ENCODE measurements at places on chromosomes 7 and 10. TPM values are rescaled to one million over a fixed set of nuclear protein-coding genes. Genes with fewer than 3 reads are reported as not detected.
A peak's percentile ranks its signal among the peaks of the same experiment; 100 is the strongest.

GRCh38 chr10:5933909-5934546 is 43.3 kb downstream of the IL15RA start:
- DNase-seq = no peak
- no peaks in the 10 kb centered on the region for H3K27me3 ChIP-seq
- H3K4me1 ChIP-seq = no peaks in the 10 kb centered on the region
- no peak overlapping the region for H3K27ac ChIP-seq

Gene CPA1
- total RNA-seq = not detected

GRCh38 chr7:131955679-131956078 is 399.3 kb upstream of the PODXL start:
- no peaks in the 10 kb centered on the region for H3K36me3 ChIP-seq
- H3K27me3 ChIP-seq = no peaks in the 10 kb centered on the region
- DNase-seq = no peak
- no peak overlapping the region for H3K4me3 ChIP-seq

DNA sequence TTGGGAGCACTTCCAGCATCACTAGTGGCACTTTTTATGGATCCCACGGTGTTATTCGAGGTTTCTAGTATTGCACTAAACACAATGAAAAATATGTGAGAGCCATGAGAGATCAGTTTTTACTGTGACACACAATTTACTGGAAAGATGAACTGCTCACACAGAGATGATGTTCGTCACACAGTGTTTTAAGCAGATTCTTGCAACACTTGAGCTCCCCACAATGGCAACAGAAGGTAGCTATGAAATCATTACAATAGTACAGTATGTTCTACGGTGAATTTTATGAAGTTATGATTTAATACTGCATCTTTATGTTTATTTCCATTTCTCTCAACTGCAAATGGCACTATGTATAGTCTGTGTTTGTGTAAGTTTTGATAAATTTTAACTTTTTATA is 27.4 kb upstream of the ENTPD1 start:
- H3K27me3 ChIP-seq = no peaks in the 10 kb centered on the region
- H3K4me1 ChIP-seq = no peaks in the 10 kb centered on the region
- no peak overlapping the region for H3K27ac ChIP-seq

GRCh38 chr7:91630581-91631380 is 249.7 kb downstream of the MTERF1 start:
- DNase-seq = no peak
- no peaks in the 10 kb centered on the region for H3K36me3 ChIP-seq
- H3K4me3 ChIP-seq = no peak overlapping the region
- no peaks in the 10 kb centered on the region for H3K27me3 ChIP-seq
- no peak overlapping the region for H3K27ac ChIP-seq

GRCh38 chr7:90225601-90226000 is 14.1 kb downstream of the STEAP2 start:
- H3K27ac ChIP-seq = no peak overlapping the region
- H3K27me3 ChIP-seq = no peaks in the 10 kb centered on the region
- DNase-seq = no peak
- no peaks in the 10 kb centered on the region for H3K4me1 ChIP-seq

DNA sequence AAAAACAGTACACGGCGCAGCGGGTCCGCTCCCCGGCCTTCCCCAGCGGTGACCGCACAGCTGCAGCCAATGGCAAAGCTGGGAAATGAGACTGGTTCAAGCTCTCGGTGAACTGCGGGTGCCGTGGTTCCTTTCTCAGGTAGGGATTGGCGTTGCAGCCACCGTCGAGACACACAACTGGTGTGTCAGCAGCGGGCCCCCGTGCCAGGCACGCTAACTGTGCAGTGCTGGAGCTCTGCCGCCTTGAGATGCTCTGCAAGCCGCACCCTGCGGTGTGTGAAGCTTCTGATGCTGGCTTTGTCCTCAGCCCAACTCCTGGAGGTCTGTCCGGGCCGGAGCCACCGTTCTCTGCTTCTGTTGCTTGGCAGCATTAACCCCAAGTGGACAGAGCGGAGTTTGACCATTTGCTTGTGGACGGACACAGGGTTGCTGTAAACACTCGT is 20.6 kb upstream of the NKX6-2 start:
- no peaks in the 10 kb centered on the region for H3K36me3 ChIP-seq
- no peak for DNase-seq
- H3K27me3 ChIP-seq = no peaks in the 10 kb centered on the region
- H3K4me3 ChIP-seq = no peak overlapping the region
- no peaks in the 10 kb centered on the region for H3K4me1 ChIP-seq
- H3K27ac ChIP-seq = no peak overlapping the region

- no peak for DNase-seq
- no peaks in the 10 kb centered on the region for H3K27me3 ChIP-seq
- H3K27ac ChIP-seq = no peak overlapping the region
- H3K36me3 ChIP-seq = no peaks in the 10 kb centered on the region
- peaks cover 4% of the 10 kb centered on the region for H3K4me1 ChIP-seq
- H3K4me3 ChIP-seq = peak overlapping the region; percentile 72
Observed at GRCh38 chr7:129143724-129144094, 798 bp upstream of the TSPAN33 start.

- peaks cover 33% of the 10 kb centered on the region for H3K36me3 ChIP-seq
- H3K27ac ChIP-seq = no peak overlapping the region
- H3K4me3 ChIP-seq = no peak overlapping the region
Observed at GRCh38 chr7:17863095-17863808, 77.0 kb downstream of the SNX13 start.

GRCh38 chr7:29457565-29458011 is 106.0 kb upstream of the PRR15 start:
- DNase-seq = no peak
- no peak overlapping the region for H3K27ac ChIP-seq
- H3K36me3 ChIP-seq = no peaks in the 10 kb centered on the region
- H3K4me1 ChIP-seq = no peaks in the 10 kb centered on the region
- no peak overlapping the region for H3K4me3 ChIP-seq

DNA sequence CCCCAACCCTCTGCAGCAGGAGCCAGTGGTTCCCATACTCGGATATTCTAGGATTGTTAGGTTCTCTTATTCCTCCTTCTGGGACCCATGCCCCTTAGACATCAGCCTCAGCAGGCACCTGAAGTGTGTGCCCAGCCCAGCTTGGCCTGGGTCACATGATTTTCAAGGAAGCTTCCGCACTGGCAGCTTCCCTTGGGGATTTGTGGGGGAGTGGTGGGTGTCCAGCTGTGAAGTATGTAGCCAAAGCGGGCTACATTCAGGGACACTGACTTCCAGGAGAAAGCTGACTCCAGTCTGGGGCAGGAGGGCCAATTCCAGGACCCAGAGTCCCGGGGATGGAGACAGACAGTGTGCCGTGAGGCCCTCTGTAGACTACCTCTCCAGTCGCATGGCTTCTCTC is 1.3 kb downstream of the LDB1 start:
- peaks cover 30% of the 10 kb centered on the region for H3K4me1 ChIP-seq
- H3K27ac ChIP-seq = peak overlapping the region; percentile 98
- no peaks in the 10 kb centered on the region for H3K36me3 ChIP-seq
- DNase-seq = peak; percentile 73

DNA sequence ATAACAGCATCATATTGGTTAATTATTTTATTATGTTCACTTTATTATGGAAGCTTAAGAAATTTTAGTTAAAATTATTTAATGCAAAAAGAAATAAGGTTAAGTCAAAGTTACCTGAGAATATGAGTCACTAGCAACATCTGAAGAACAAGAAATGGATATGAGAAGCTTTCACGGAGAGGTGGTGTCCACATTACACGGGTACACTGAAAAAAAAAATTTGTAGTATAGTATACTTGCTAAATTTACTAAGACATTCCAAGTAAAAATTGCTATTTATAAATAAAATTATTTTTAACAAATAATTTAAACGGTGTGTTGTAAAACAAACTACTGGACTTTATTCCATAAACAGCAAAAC is 63.9 kb downstream of the DPY19L1 start:
- H3K27ac ChIP-seq = no peak overlapping the region
- no peaks in the 10 kb centered on the region for H3K27me3 ChIP-seq
- DNase-seq = no peak
- H3K36me3 ChIP-seq = peaks cover 12% of the 10 kb centered on the region
- H3K4me3 ChIP-seq = no peak overlapping the region
- no peaks in the 10 kb centered on the region for H3K4me1 ChIP-seq

Gene GNAT3
- total RNA-seq = not detected

GRCh38 chr7:106717955-106718871 is 57.3 kb upstream of the CCDC71L start:
- peak overlapping the region; percentile 20 for H3K27ac ChIP-seq
- no peak for DNase-seq
- no peaks in the 10 kb centered on the region for H3K27me3 ChIP-seq
- H3K4me1 ChIP-seq = no peaks in the 10 kb centered on the region

DNA sequence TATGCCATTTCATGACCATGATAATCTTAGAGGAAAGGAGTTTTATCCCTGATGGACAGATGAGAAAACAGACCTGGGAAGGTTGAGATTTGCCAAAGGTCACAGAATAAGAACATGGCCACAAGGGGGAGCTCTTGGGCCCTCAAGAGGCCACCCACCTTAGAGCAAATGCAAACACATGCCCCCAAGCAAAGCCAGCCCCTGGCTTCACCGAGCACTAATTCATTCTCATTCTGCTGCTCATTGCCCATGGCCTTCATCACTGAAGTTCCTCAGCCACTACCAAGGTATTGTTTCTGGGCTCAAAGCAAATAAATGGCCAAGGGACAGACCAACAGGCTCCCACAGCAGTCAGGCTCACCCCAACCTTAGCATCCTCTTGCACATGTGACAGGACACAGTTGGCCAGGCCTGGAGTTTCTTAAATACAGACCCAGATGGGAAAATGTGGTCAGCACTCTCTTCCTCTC is 44.2 kb downstream of the PDLIM1 start:
- H3K4me3 ChIP-seq = no peak overlapping the region
- peaks cover 37% of the 10 kb centered on the region for H3K36me3 ChIP-seq
- peak; percentile 89 for DNase-seq
- H3K27ac ChIP-seq = peak overlapping the region; percentile 70

DNA sequence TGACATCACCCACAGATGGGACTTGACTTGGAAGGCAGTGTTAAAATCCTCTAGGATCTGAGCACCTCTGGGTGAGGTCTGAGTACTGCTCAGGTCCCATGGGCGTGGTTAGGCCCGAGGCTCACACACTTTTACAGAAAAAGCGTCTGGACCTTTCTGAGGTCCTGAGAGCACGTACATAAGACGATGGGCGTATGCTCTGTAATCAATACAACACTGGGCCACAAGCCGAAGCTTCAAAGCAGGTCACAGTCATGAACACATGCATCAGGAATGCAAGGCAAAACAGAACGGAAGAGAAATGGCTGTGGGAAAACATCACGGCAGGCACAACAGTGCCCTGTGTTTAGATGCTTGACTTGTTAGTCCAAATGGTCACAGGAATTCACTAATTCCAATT is 112.2 kb downstream of the LARP4B start:
- no peaks in the 10 kb centered on the region for H3K4me1 ChIP-seq
- no peak overlapping the region for H3K4me3 ChIP-seq
- peaks cover 83% of the 10 kb centered on the region for H3K36me3 ChIP-seq
- H3K27me3 ChIP-seq = no peaks in the 10 kb centered on the region
- DNase-seq = no peak
- no peak overlapping the region for H3K27ac ChIP-seq

Gene AKR1B1
- 78.7 TPM for total RNA-seq

DNA sequence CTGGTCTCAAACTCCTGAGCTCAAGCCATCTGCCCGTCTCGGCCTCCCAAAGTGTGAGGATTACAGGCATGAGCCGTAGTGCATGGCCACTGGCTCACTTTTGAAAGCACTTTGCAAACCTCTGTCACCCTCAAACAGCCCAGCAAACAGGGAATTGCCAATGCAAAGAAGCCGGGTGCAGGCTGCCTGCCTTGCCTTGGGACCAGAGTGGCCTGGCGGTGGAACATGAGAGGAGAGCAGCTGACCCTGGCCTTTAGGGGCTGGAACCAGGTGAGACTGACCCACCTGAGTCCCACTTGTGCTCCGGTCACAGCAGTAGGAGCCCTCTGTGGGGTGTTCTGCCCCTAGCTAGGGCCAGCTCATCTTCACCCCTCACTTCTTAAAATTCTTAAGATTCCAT is 237.1 kb upstream of the GALNT17 start:
- H3K27me3 ChIP-seq = no peaks in the 10 kb centered on the region
- H3K4me3 ChIP-seq = no peak overlapping the region
- no peaks in the 10 kb centered on the region for H3K4me1 ChIP-seq
- H3K27ac ChIP-seq = no peak overlapping the region

DNA sequence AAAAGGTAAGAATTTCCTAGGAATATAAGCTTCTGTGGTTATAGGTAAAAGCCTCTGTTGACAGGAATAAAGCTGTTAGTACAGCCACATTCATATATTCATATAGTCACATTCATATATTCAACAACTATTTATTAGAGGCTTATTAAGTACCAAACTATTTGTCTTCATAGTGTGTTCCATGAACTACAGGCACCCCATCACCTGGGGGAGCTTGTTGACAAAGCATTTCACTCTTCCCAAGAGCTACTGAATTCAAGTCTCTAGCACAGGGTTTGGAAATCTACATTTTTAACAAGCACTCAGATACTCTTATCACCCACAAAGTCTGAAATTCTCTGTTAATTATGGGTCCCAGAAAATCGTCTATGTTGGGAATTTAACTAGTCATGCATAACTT is 110.6 kb downstream of the RNLS start:
- no peaks in the 10 kb centered on the region for H3K27me3 ChIP-seq
- H3K4me3 ChIP-seq = no peak overlapping the region
- DNase-seq = no peak
- peaks cover 12% of the 10 kb centered on the region for H3K4me1 ChIP-seq
- no peak overlapping the region for H3K27ac ChIP-seq

Gene EBLN1
- total RNA-seq = not detected

Gene HSPB1
- 3,584 TPM for total RNA-seq

DNA sequence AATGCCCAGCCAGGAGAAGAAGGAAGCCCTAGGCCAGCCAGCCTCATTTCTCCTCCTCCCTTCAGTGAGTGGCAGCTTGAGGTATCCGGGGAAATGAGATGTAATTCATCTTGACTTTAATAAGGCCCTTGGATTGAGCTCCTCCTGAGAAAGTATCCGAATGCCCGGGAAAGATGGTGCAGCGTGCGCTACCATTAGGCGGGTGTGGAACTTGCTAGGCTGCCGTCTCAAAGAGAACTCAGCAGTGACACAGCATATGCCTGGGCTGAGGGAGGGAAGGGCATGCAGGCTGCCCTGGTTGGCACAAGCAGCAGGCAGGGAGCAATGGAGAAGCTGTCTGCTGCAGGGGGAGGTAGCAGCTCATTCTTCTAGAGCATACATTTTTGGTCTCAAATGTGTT is 659.8 kb upstream of the FOXK1 start:
- DNase-seq = no peak
- H3K27me3 ChIP-seq = no peaks in the 10 kb centered on the region
- H3K4me3 ChIP-seq = no peak overlapping the region
- peaks cover 37% of the 10 kb centered on the region for H3K36me3 ChIP-seq

DNA sequence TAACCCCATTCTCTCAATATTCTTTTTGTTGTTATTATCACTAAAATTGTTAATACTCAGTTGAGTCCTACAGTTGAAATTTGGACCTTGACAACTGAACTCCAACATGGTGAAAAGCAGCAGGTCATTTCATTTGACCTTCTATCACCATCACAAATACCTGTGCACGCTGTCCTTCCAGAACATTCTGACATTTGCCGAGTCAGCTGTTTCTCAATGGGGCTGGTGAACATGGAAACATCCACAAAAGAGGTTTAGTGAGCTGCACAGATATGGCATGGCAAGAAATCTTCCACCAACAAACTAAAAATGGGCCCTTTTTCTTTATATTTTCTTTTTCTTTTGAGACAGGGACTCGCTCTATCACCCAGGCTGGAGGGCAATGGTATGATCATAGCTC is 169.7 kb downstream of the ZNF438 start:
- no peak overlapping the region for H3K27ac ChIP-seq
- peaks cover 5% of the 10 kb centered on the region for H3K4me1 ChIP-seq
- DNase-seq = no peak
- H3K4me3 ChIP-seq = no peak overlapping the region
- H3K36me3 ChIP-seq = no peaks in the 10 kb centered on the region
- H3K27me3 ChIP-seq = no peaks in the 10 kb centered on the region

- H3K36me3 ChIP-seq = no peaks in the 10 kb centered on the region
- no peak overlapping the region for H3K4me3 ChIP-seq
- DNase-seq = no peak
Observed at GRCh38 chr10:128036011-128036615, 90.1 kb downstream of the MKI67 start.

All from ascending aorta (tissue), 2 donors.